ENCODE measurements at places on chromosomes 13 and 19.

GRCh38 chr13:99909836-99910619, 61.5 kb downstream of the ZIC5 start:
- no peak for DNase-seq

GRCh38 chr13:76971851-76972829, 19.7 kb upstream of the CLN5 start:
- no peak for DNase-seq

DNA sequence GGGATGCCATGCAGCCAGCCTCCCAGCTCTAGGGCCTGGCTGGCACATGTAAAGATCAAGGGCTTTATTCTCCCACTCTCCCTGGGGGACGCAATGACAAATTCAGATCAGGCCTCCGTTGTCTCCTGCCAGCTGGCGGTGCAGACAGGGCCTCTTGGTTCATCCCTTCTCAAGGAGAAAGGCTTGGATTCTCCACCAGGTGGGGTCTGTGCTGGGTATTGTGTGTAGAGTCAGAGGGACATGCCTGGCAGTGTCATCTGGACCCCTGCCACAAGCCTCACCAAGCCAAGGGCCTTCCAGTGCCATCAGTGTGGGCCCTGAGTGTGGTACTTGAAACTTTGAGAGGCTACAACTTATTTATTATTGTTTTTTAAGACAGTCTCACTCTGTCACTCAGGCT, 8.4 kb upstream of the PTPRS start:
- no peak for DNase-seq

- peak; percentile 19 for DNase-seq
Measured at GRCh38 chr19:40800339-40800996, 1.5 kb downstream of the EGLN2 start.

DNA sequence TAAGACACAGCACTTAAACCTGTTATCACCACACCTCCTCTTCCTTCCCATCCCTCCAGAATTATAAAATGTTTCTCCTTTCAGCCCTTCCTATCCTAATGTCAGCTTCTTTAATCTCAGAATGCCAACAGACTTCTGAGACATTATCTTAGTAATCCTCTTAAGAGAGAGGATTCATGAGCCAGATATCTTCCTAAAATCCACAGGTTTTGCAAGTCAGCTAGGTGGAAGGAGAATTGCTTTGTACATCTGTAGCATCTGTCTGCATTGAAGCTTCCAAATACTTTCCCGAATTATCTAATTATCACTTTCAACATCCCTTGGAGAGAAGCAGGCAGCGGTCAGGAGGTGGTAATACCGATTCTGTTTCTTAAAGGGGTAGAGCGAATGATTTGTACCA, 179.1 kb downstream of the DCT start:
- DNase-seq, result no peak

- no peak for DNase-seq
Measured at GRCh38 chr13:23460309-23460708, 26.8 kb upstream of the SACS start.

DNA sequence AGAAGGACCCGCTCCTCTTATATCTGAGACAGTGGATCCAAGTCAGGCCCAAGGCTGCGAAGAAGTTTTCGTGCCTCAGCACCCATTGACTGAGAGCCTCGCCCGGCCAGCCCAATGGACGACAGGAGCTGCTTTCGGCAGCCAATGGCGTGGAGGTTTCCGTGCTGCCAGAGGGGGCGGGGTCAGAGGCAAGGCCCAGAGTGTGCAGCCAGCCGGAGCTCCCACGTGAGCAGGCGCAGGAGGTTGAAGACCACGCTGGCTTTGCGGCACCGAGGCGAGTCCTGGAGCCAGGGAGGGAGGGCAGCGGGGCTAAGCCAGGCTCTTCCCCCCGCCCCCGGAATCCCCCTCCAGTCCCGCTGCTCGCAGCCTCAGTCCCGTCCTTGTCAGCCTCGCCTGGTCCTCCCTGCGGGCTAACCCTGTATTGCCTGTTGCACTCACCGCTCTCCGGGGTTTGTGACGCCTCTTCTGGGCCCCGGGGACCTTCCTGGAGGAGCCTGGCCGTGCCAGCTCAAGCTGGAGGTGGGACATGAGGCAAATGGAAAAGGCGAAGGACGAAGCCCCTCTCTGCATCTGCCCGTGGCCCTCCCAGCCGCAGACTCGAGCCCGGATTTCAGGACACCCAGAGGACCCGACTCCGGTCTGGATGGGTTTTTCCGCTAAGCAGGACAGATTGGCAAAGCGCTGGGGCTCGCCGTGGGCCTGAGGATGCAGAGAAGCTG, 1.5 kb downstream of the IFNL4 start:
- DNase-seq, result peak; percentile 56

- DNase-seq, result no peak
Measured at GRCh38 chr19:16233836-16234551, 36.3 kb downstream of the AP1M1 start.

DNA sequence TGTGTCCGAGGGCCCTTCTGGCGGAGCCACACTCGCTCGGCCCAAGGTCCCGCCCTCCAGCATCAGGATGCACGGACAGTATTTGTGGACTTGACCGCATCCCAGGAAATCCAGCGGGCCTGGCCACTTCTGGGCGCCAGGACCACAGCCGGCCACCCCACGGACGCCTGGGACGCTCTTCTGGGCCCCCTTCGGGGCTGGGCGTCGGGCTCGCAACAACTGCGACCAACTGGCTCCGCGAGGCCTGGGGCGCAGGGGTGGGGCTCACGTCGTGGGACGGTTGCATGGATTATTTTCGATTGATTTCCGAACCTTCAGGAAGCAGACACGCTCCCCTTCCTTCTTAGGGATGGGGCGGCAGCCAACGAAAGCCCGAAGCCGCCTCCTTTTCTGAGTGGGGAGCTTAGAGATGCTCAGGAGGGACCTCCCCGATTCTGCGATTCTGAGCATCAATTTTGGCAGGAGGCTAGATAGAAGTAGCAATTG, 521 bp upstream of the NUP58 start:
- no peak for DNase-seq

- no peak for DNase-seq
Measured at GRCh38 chr13:23808803-23809202, 80.4 kb downstream of the MIPEP start.

DNA sequence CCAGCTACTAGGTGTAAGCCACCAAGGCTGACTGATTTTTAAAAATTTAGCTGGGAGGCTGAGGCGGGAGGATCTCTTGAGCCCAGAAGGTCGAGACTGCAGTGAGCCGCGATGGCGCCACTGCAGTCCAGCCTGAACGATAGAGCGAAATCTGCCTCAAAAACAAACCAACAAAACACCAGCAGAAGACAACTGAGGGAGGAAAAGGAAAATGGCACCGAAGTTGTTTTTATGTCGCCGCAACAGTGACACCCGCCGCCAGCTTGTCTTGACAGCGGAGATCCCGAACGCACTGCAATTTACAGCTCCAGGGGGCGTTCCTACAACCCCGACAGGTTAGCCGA, 298 bp upstream of the FAM98C start:
- no peak for DNase-seq

DNA sequence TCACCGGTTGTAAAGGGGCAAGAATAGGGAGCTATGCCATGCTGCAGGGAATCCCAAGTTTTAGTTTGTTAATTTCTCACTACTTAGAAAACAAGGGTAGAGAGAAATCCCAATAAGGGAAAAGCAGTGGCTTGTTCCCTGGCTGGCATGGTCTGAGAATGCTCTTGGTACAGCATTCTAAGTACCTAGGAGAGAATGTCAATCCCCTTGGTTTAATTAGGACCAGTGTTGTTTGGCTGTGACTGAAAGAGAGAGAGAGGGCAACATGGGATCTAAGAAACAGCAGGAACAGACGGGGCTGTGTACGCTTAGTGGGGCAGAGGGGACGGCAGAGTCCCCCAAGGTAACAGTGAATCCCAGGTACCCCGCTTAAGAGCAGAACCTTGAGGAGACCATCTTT, 228.8 kb downstream of the PCDH9 start:
- DNase-seq, result no peak

- DNase-seq, result peak; percentile 63
Measured at GRCh38 chr13:99307648-99308339, 595 bp upstream of the GPR183 start.

GRCh38 chr19:45638930-45639729, at the start of gene EML2:
EML2 (minus strand) TSS chr19:45639397; CDS start chr19:45639376, 21 bp downstream.
- peak; percentile 53 for DNase-seq

DNA sequence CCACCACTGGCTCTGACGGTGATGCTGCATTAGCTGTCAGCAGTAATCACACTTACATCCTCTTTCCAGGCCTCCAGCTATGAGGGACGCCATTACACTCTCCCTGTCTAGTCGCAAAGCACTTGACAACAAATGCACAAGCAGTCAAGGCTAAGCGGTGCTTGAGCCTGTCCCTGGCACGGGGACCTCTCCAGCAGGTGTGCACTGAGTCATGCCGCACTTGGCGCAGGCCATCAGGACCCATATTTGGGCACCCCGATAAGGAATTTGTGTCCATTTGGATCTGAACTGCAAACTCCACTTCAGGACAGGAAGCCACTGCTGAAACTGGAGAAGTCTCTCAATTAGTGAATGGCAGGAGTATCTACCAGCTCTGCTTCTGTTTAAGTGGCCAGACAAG, 301.9 kb upstream of the OBI1 start:
- no peak for DNase-seq

DNA sequence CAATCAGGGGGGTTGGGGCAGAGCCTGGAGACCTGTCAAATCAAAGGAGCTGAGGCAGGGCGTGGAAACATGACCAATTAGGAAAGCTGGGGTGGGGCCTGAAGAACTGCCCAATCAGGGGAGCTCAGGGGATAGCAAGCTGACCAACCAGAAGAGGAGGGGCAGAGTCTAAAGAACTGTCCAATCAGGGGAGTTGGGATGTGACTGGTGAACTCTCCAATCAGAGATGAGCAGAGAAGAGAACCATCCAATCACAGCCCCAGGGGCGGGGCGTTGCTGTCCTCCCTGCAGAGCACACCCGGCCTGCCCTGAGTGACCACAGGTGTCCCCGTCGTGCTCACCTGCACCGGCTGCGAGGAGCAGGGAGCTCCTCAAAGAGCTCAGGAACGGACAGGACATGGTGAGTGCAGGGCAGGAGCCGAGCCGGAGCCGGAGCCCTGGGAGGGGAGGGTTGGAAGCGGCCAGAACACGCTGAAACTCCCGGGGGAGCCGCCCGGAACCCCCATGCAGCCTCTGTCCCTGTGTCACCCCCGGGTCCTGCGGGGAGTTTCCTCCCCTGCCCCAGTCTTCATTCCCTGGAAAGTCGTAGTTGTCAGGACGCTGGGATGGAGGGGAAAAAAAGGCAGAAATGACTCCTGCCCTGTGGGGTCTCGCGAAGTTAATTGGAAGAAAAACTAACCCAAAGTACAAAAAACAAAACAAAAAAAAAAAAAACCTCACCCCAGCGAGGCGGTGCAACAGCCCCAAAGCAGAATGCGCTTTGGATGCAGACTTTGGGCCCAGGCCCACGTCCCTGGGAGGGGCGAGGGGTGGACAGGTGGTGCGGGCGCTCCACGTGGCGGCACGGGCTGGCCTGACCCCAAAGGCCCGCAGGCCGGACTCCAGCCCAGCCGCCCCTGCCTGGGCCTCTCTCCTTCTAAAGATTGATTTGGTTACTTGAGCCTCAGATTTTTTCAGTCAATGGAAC, at the start of gene ZNF556:
TSS of gene ZNF556 (plus strand) at position 311 of the 967 bp plus-strand sequence. CDS start at position 398, 87 bp downstream.
- DNase-seq, result no peak

DNA sequence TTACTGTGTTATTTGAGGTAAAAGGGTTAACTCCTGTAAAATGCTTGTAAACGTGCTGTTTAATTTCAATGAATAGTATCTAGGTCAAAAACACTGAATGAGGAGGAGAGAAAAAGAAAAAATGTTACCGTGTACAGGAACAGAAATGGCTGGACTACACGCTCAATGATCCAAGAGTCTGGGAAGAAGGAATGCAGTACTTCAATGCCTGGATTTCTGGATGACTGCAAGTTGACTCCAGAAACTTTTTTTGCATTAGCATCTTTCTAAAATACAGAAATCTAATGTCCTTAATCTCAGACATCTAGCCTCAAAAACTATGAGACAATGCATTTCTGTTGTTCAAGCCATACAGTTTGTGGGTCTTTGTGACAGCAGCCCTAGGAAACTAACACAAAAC, 17.4 kb upstream of the IPO5 start:
- no peak for DNase-seq

DNA sequence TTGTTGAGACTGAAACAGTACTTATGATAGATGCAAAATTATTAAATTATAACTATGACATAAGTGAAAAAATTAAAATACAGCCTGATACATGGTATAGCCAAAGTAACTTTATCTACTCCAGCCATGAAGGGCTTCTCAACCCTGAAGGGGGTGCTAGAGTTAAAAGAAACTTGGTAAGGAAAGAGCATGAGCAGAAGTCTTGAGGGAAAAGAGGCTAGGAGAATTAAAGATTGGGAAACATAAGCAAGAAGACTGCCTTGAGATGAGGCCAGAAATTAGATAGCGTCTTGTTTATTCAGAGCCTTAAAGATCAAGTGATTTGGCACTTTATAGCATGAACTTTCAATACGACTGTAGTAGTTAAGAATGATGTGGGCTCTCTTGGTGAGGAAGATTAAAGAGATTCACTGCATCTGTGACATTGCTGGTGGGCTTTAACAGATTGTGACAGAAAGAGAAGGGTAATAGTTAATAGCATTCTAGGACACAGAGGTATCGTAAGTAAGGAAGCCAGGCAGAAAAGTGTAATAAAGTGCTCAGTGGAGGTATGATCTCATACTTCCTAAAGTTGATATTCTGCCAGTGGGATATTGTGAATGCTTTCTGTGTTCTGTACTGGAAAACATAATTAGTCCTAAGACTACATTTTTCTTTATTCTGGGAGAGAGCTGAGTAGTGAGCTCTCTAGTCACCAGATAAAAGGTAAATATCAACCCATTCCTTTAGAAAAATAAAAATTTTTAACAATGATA, 385.4 kb upstream of the PRR20A start:
- no peak for DNase-seq

DNA sequence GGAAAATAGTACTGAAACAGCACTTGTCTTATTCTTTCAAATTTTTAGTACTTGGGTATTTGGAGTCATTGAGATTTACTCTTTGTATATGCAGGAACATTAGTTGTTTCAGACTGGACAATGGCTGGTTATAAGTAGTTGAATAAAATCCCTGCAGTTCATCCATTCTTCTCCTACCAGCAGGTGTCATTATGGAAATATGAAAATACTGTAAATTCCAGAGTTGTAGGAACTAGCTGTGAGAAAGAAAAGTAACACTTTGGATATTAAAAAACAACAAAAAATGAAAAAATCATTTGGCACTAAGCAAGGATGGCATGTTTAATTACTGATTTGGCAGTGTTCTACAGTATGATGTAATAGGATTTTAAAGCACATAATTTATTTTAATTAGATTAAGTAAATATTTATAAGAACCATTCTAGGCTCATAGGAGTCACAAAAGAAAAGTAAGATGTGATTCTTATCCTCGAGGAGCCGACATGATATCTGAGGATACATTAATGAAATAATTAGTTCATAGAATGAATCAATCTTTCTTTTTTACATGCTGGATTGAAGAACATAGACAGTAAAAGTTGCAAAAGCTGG, 155.3 kb downstream of the KCNRG start:
- DNase-seq, result no peak

DNA sequence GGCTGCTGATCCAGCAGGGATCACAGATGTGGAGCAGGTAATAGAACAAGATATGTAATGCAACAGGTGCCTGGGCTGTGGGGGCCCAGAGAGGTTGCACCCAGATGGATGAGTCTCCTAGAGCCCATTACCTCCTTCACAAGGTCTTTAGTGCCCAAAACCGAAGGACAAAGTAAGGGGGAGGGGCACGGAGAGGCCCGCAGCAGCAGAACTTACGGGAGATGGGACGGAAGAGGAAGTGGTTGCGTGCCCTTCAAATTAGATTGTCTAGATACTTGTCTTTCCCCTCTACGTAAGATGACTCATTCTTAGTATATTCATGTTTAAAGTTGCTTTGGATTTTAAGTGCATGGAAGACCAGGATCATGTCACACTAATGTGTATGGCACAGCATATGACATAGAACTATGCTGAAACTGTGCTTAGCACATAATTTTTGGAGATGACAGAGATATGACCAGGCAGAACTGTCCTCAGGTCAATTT, 5.7 kb upstream of the MRPS31 start:
- DNase-seq, result peak; percentile 85

Measured in CD8-positive, alpha-beta T cell (primary cell).